GOT3 (cell line): ENCODE measurements at places on chromosomes 2 and 18.

- no peak for DNase-seq
Measured at GRCh38 chr2:8174641-8175257, 507.1 kb upstream of the ID2 start.

DNA sequence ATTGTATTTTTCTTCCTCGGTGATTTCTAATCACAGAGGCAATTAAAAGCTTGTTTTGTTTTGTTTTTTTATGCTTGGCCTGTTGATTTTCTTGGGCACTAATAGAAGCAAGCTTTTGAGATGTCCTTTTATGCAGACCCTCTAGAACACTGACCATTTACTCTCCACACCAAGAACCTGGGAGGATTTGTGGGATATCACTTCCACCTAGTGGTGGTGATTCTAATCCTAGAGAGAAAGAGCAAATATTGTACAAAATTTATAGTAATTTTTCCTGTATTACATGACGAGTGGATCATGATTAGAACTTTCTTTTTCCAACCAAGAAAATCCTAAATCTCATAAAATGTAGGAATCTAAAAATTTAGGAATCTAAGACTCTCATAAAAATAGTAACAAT lies 23.4 kb downstream of the NEMP2 start:
- DNase-seq = no peak

- no peak for DNase-seq
Measured at GRCh38 chr2:103469800-103470199, 708.0 kb downstream of the TMEM182 start.

GRCh38 chr2:109343460-109343859 lies 214.5 kb downstream of the SH3RF3 start:
- no peak for DNase-seq

- DNase-seq = no peak
Measured at GRCh38 chr2:71935262-71935848, 212.3 kb downstream of the CYP26B1 start.
